ENCODE measurements at places on chromosomes 4 and X. TPM values are rescaled to one million over a fixed set of nuclear protein-coding genes. Genes with fewer than 3 reads are reported as not detected.

DNA sequence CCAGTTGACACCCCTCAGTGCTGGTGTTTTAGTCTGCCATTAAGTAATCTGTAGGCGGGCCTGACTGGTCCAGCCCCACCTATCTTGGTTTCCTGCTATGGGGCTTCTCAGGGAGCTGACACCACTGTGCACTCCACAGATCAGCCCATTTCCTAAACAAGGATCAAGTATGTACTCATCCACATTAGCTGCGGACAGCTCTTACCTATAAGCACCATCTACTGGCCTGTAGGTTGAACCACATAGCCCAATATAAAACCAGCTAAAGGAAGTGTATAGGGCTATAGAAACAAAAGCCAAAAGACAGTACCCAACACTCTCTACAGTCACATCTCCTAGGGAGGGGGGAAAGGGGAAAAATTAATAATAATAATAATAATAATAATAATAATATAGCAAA lies 353.5 kb upstream of the CXorf51B start:
- no peak for DNase-seq

- no peak for DNase-seq
Observed at GRCh38 chr4:67744561-67745283, 9.5 kb downstream of the GNRHR start.

DNA sequence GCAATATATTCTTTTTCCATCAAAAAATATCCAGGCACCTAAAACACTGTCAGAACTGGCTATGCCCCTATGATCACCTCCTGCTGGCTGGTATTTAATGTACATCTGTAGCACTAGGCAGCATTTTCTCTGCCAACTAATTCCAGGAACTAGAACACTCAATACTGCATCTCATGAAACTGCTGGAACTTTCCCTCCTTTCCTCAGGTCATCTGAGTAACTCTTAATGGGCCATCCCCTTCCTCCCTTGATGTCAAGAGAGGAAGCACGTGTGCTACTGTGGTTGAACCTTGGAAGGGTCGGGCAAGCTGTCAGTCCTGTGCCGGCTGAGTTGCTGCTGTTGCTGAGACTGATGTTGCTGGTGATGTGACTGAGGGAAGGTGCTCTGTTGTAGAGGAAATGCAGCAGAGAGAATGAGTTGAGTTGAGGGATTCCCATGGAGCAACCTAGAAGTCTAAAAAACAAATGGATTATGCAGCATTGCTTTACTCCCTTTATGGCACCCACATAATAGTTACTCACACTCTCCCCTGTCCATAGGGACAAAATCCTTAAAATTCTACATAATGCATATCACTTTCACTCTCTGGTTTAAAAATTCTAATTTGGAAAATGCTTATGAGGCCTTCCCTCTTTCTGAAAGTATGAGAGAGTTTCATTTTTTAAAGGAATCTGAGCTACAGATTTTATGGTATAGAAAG lies 39.5 kb downstream of the TMEM165 start:
- DNase-seq, result no peak

GRCh38 chr4:88737307-88737941 lies 39.8 kb upstream of the NAP1L5 start:
- DNase-seq, result no peak

DNA sequence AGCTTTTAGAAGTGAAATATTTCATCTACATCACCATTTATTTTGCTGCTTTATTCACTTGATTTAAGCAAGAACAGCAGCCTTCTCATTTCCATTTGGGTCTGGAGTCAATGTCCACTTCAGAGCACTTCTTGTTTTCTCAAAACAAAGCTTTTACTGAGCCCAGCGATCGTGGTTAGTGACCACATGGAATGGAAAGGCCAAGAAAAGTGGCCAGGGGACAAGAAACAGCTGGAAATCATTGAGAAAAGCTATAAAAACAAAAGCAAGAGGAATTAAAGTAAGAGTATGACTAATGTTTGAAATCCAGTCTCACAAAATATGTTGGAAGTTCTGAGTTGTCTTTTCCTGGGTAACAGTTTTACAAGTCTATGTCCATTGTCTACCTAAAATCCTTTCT lies 328.4 kb upstream of the INTU start:
- DNase-seq, result no peak

- no peak for DNase-seq
Observed at GRCh38 chr4:140153419-140153717, 616 bp downstream of the MAML3 start.

GRCh38 chr4:95571577-95571976 lies 22.8 kb upstream of the UNC5C start:
- DNase-seq, result no peak

GABRE gene
- 16.2 TPM for total RNA-seq

F11 gene
- not detected for total RNA-seq
